ENCODE measurements at places on chromosomes 6 and 20.

- peak; percentile 65 for DNase-seq
Measured at GRCh38 chr6:6919173-6919572, 188.6 kb upstream of the RREB1 start.

GRCh38 chr6:50815436-50816114 is 3.1 kb upstream of the TFAP2B start:
- peak overlapping the region; percentile 92 for H3K4me3 ChIP-seq
- no peak overlapping the region for H3K27ac ChIP-seq
- DNase-seq, result peak; percentile 43
- H3K27me3 ChIP-seq, result peaks cover 17% of the 10 kb centered on the region
- 0 out of 2 replicates have a peak, but pooled peaks cover 1% of the 10 kb centered on the region for H3K4me1 ChIP-seq

- no peaks in the 10 kb centered on the region for H3K36me3 ChIP-seq
- H3K27ac ChIP-seq, result peak overlapping the region; percentile 93
- no peaks in the 10 kb centered on the region for H3K27me3 ChIP-seq
Measured at GRCh38 chr20:11001764-11002540, 328.2 kb upstream of the JAG1 start.

DNA sequence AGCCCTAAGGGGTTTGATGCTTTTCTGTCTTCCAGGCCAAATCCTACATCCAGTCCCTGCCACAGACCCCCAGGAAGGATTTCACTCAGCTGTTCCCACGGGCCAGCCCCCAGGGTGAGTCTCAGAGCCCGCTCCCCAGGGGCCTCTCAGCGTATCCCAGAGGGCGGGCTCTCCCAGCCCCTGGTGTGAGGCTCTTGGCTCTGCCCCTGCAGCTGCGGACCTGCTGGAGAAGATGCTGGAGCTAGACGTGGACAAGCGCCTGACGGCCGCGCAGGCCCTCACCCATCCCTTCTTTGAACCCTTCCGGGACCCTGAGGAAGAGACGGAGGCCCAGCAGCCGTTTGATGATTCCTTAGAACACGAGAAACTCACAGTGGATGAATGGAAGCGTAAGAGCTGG is 8.4 kb downstream of the MAPK13 start:
- no peak for DNase-seq
- H3K4me1 ChIP-seq, result no peaks in the 10 kb centered on the region
- peaks cover 10% of the 10 kb centered on the region for H3K36me3 ChIP-seq
- H3K4me3 ChIP-seq, result no peak overlapping the region
- no peaks in the 10 kb centered on the region for H3K27me3 ChIP-seq

- H3K27me3 ChIP-seq, result no peaks in the 10 kb centered on the region
- DNase-seq, result no peak
- no peak overlapping the region for H3K27ac ChIP-seq
- H3K4me3 ChIP-seq, result no peak overlapping the region
Measured at GRCh38 chr6:104795363-104795762, 64.4 kb downstream of the HACE1 start.

- no peaks in the 10 kb centered on the region for H3K36me3 ChIP-seq
- no peak overlapping the region for H3K27ac ChIP-seq
- no peaks in the 10 kb centered on the region for H3K4me1 ChIP-seq
Measured at GRCh38 chr6:32522302-32523047, 7.6 kb downstream of the HLA-DRB5 start.

- no peak for DNase-seq
- no peaks in the 10 kb centered on the region for H3K27me3 ChIP-seq
- no peaks in the 10 kb centered on the region for H3K4me1 ChIP-seq
- H3K36me3 ChIP-seq, result no peaks in the 10 kb centered on the region
Measured at GRCh38 chr6:35512006-35512405, 690 bp downstream of the TULP1 start.

DNA sequence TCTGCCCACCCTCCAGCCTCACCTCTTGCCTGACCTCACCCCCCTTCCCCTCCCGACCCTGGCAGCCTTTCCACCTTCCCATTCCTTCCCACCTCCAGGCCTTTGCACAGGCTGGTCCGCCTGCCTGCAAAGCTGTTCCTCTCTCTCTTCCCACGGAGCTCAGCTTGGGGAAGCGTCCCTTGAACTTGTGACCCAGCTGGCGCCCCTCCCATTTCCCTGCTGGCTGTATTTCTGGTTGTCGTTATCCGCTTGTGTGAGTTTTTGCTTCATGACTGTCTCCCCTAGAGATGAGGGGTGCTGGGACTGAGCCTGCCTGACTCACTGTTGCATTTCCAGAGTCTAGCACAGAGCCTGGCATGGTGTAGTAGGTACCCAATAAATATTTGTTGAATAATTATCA is 32.5 kb downstream of the VSTM2L start:
- H3K27ac ChIP-seq, result no peak overlapping the region
- no peaks in the 10 kb centered on the region for H3K36me3 ChIP-seq
- H3K4me1 ChIP-seq, result peaks cover 13% of the 10 kb centered on the region
- DNase-seq, result no peak
- H3K27me3 ChIP-seq, result no peaks in the 10 kb centered on the region

GRCh38 chr6:33812669-33813068 is 8.9 kb upstream of the MLN start:
- H3K4me1 ChIP-seq, result no peaks in the 10 kb centered on the region
- H3K4me3 ChIP-seq, result no peak overlapping the region
- H3K27ac ChIP-seq, result no peak overlapping the region

DNA sequence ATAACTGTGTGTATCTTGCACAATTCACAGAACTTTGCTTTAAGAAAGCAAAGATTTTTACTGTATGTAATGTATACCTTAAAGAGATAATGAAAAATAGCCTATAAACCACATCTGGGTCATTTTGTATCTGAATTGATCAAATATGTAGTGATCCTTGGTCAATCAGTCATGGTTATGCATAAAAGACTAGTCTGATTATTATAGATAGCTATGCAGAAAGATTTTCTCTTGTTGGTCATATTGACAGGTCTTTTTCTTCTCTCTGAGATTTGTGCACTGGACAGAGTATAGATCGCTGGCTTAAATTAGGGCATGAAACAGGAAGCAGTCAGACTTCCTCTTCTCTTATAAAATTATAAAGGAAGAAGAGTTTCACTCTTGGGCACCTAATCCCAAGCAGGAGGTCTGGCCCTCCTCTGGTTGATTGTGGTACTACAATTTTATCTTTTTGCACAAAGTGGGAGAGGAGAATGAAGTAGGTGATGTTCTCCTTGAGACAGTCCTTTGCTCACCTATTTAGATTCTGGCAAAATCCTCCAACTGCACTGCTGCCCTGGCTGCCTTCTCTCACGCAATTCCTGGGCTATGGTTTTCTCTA is 380.9 kb upstream of the RGS17 start:
- no peaks in the 10 kb centered on the region for H3K4me1 ChIP-seq
- no peak overlapping the region for H3K27ac ChIP-seq
- peak; percentile 65 for DNase-seq

- H3K36me3 ChIP-seq, result no peaks in the 10 kb centered on the region
- no peaks in the 10 kb centered on the region for H3K27me3 ChIP-seq
- no peak for DNase-seq
- no peak overlapping the region for H3K27ac ChIP-seq
Measured at GRCh38 chr6:166636934-166637333, 9.9 kb upstream of the RPS6KA2 start.

GRCh38 chr6:85544776-85545175 is 48.9 kb downstream of the SNX14 start:
- no peaks in the 10 kb centered on the region for H3K27me3 ChIP-seq
- H3K4me1 ChIP-seq, result no peaks in the 10 kb centered on the region
- H3K27ac ChIP-seq, result no peak overlapping the region

GRCh38 chr6:34928220-34928619 is 39.2 kb downstream of the ANKS1A start:
- no peak overlapping the region for H3K4me3 ChIP-seq
- H3K4me1 ChIP-seq, result peaks cover 9% of the 10 kb centered on the region
- no peaks in the 10 kb centered on the region for H3K27me3 ChIP-seq

DNA sequence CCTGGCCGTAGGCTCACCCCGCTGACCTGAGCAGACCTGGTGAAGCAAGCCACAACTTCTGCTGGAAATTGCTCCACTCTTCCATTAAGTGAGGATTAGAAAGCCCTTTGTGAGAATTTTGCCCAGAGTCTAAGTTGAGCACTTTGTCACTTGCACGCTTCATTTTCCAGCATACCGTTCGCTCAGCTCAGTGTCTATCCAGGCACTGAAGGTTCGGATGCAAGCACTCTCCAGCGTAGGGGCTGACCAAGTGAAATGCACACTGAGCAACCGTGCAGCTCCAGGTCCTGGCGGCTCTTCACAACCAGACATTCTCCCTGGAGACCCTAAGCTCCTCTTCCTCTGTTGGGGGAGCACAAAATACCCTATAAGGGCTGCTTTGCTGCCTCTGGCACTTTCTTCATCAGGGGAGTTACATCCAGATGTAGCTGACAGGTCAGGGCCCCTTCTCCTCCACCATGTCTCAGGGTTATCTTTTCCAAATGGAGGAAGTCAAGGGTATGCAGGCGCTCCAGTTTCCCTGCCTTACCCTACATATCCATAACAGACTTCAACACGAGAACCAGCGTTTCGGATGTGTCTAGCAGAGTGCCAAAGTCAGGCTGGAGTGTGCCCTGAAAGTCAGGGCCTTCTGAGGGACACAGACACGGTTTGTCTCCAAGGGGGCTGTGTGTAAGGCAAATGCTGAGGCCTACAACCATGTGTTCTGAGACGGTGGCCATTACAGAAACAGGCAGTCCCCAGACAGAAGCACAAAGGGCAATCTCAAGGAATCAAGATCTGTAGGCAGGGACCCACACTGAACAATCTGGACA is 146.7 kb upstream of the AFDN start:
- no peak overlapping the region for H3K4me3 ChIP-seq
- H3K27ac ChIP-seq, result no peak overlapping the region
- DNase-seq, result no peak
- peaks cover 29% of the 10 kb centered on the region for H3K27me3 ChIP-seq
- no peaks in the 10 kb centered on the region for H3K36me3 ChIP-seq
- peaks cover 17% of the 10 kb centered on the region for H3K4me1 ChIP-seq

DNA sequence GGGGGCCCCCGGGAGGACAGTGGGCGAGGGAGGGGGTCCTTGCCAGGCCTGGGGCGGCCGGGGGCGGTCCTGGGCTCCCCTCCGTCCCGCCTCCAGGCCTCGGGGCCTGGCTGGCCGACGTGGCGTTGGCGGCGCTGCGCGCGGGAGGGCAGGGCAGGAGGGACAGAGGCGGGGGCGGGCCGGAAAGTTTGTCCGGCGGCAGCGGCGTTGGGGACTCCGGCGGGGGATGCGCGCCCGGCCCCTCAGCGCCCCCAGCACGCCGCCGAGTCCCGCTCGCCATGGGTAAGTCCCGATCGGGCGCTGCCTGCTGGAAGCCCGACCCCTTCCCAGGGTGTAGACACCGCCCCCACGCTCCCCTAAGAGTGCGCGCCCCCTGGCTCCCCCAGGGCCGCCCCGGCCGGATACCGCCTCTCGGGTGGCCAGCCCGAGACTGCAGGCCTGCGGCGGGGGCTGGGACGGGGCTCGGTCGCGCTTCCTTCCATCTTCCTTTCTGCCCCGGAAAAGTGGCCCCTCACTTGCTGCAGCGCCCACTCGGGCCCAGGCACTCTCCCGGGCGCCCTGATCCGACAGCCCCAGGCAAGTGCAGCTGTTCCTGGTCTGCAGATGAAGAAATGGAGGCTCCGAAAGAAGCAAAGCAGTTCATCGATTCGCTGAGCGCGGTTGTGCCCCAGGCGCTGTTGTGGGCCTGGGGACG is at the start of gene SLC2A10:
Gene SLC2A10 (plus strand): TSS at position 191 of the 694 bp plus-strand sequence. CDS start 88 bp downstream, at position 279.
- H3K27ac ChIP-seq, result peak within 1 kb of the TSS; percentile 6
- peaks cover 19% of the 10 kb centered on the region for H3K4me1 ChIP-seq
- no peaks in the 10 kb centered on the region for H3K27me3 ChIP-seq

GRCh38 chr6:43269273-43270007 is 26.2 kb downstream of the TTBK1 start:
- peaks cover 6% of the 10 kb centered on the region for H3K27me3 ChIP-seq
- DNase-seq, result no peak
- H3K4me3 ChIP-seq, result no peak overlapping the region
- no peaks in the 10 kb centered on the region for H3K36me3 ChIP-seq
- H3K27ac ChIP-seq, result no peak overlapping the region

- peaks cover 12% of the 10 kb centered on the region for H3K27me3 ChIP-seq
- DNase-seq, result no peak
- no peak overlapping the region for H3K27ac ChIP-seq
- no peaks in the 10 kb centered on the region for H3K4me1 ChIP-seq
Measured at GRCh38 chr6:46565531-46565930, 74.3 kb upstream of the RCAN2 start.

GRCh38 chr20:19872001-19872400 is 113.9 kb downstream of the RIN2 start:
- DNase-seq, result no peak
- H3K4me1 ChIP-seq, result peaks cover 4% of the 10 kb centered on the region
- H3K27ac ChIP-seq, result no peak overlapping the region
- no peaks in the 10 kb centered on the region for H3K27me3 ChIP-seq
- H3K4me3 ChIP-seq, result no peak overlapping the region

GRCh38 chr6:45816674-45817297 is 198.9 kb downstream of the CLIC5 start:
- H3K27me3 ChIP-seq, result peaks cover 12% of the 10 kb centered on the region
- DNase-seq, result no peak
- no peaks in the 10 kb centered on the region for H3K4me1 ChIP-seq
- H3K36me3 ChIP-seq, result no peaks in the 10 kb centered on the region

DNA sequence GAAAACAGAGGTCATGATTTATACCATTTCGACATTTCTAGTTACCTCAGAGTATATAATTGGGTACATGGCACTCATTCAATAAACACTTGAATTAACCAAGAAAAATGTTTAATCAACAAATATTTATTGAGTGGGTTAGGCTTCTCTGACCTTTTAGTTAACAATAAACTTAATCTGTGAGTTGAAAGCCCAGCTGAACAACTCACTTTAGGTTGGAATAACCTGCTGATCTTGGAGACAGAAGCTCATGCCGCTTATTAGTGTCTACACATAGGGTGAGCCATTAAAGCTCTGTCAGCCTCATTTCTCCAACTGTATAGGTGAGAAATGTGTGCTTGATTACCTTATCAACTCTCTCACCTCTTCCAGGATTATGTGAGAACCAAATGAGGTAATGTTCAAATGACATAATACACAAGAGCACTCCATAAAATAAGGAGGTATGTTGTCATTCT is 98.2 kb upstream of the DTNBP1 start:
- H3K27me3 ChIP-seq, result no peaks in the 10 kb centered on the region
- H3K4me3 ChIP-seq, result no peak overlapping the region
- DNase-seq, result no peak
- no peak overlapping the region for H3K27ac ChIP-seq
- no peaks in the 10 kb centered on the region for H3K36me3 ChIP-seq

- H3K36me3 ChIP-seq, result no peaks in the 10 kb centered on the region
- H3K4me1 ChIP-seq, result no peaks in the 10 kb centered on the region
- no peak overlapping the region for H3K27ac ChIP-seq
- no peaks in the 10 kb centered on the region for H3K27me3 ChIP-seq
Measured at GRCh38 chr6:122033564-122034181, 365.8 kb upstream of the HSF2 start.

GRCh38 chr6:2939315-2940009 is 31.9 kb downstream of the SERPINB6 start:
- H3K36me3 ChIP-seq, result no peaks in the 10 kb centered on the region
- no peaks in the 10 kb centered on the region for H3K27me3 ChIP-seq
- no peak overlapping the region for H3K27ac ChIP-seq
- no peaks in the 10 kb centered on the region for H3K4me1 ChIP-seq
- DNase-seq, result no peak
